ENCODE measurements at places on chromosomes 4 and X. TPM values are rescaled to one million over a fixed set of nuclear protein-coding genes. Genes with fewer than 3 reads are reported as not detected.

Gene UGT2B10
- not detected for total RNA-seq

Gene MSX1
- total RNA-seq: 3.9 TPM

Gene CXCL1
- total RNA-seq: 0.81 TPM

Gene OTC
- total RNA-seq: not detected

Gene MGARP
- 0.48 TPM for total RNA-seq

Gene C4orf54
- 0.73 TPM for total RNA-seq

GRCh38 chr4:75698162-75698962, 25.2 kb upstream of the G3BP2 start:
- DNase-seq: no peak

GRCh38 chrX:267771-268261, 13.4 kb upstream of the PLCXD1 start:
- peak; percentile 26 for DNase-seq

- DNase-seq: no peak
These were observed 161.0 kb upstream of the S100G start for GRCh38 chrX:16488959-16489358.

GRCh38 chr4:40933272-40934053, 183.7 kb downstream of the NSUN7 start:
- no peak for DNase-seq

GRCh38 chr4:55549888-55550287, 3.2 kb upstream of the CLOCK start:
- DNase-seq: no peak

DNA sequence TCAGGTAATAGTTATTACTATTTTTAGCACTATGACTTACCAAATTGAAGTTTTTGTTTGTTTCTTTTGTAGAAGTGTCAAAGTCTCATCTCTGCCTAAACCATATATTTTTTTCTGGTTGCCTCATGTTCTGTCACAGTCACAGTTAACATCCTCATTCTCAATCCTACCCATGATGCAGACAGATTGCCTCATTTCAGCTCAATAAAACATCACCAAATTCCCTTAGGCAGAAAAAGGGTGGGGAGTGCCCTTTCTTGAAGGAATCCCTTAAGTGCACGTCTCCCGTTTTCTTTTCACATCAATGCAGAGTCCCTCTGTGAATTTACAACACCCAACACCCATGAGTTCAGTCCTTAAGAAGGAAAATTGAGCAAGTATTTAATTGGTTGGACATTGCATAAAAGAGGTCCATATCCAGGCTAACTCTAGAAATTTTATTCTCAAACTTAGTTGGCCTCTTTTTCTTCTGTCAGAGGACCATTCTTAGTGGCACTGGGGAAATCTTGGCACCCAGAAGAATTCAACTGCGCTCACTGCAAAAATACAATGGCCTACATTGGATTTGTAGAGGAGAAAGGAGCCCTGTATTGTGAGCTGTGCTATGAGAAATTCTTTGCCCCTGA, 103.7 kb upstream of the BMPR1B start:
- no peak for DNase-seq

GRCh38 chr4:1604706-1605205, 79.4 kb downstream of the FAM53A start:
- no peak for DNase-seq

DNA sequence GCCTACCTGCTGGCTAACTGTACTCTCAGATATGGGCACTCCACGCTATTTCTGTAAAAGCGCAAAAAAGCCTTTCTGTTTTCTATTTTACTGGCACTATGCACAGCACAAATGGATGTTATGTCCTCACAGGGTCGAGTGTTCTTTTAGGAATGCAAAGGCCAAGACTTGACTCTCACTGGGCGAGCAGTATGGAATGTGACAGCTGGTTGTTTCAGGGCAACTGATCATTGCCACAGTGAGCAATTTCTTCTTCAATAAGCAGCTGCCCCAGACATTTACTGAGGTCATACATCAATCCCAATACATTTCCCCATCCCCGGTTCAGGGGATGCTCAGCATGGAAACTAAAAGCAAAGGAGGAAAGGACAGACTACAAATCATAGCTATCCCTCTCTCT, 58.2 kb downstream of the PDE5A start:
- DNase-seq: no peak

DNA sequence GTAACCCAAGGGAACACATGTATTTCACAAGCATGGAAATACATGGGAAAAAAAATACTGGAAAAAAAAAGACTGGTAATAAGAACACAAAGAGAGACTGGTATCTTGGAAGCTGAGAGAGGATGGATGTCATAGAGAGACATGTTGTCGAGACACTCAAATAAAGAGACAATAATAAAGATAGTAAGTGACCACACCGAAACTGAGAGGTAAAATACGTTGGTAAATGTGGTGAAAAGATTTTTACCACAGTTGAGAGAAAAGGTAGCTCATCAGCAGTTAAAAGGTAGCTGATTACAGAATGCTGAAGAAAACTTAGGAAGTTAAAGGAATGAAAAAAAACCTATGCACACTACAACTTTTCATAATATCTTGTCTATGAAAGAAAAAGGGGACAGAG, 81.1 kb downstream of the ARAP2 start:
- no peak for DNase-seq

DNA sequence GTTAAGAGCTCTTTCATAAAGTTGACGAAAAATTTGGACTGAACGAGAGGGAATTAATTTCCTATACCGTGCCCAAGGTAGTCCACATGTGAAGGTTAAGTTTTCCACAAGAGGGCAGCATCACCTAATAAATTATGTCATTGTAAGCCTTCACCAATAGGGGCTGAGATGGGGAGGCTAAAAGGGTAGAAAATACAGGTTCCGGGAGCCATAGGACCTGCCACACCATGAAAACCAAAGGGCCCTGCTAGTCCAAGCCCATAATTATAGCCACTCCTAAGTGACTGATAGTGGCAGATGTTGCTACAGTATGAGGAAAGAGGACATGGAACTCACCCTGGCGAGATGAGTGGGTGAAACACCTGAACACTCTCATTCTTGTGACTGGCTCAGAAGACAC, 122.2 kb downstream of the SHROOM4 start:
- DNase-seq: no peak

DNA sequence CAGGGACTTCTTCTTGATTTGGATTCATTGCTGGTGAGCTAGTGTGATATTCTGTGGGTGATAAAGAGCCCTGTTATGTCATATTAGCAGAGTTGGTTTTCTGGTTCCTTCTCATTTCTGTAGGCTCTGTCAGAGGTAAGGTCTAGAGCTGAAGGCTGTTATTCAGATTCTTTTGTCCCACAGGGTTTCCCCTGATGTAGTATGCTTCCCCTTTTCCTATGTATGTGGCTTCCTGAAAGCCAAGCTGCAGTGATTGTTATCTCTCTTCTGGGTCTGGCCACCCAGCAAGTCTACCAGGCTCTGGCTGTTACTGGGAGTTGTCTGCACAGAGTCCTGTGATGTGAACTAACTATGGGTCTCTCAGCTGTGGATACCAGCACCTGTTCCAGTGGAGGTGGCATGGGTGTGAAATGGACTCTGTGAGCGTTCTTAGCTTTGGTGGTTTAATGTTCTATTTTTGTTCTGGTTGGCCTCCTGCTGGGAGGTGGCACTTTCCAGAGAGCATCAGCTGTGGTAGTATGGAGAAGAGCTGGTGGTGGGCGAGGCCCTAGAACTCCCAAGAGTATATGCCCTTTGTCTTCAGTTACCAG, 373.7 kb downstream of the AR start:
- DNase-seq: no peak

DNA sequence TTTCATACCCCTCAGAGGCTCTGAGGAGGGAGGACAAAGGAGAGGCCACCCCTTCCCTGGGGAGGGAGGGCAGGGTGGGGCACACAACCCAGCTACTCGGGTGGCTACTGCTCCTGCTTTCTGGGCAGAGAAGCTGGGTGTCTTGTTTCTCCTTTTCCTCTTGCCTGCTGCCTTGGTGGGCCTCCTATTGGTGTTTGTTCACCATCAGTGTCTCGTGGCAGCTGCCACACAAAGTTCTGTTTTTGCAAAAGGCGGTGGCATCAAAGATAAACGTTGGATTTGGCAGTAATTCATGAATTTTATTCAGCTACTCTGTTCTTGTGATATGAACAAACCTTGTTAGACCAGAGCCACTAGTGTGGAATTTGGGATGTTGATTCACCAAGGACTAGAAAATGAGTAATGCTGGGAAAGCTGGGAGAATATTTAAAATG, 153.0 kb upstream of the SCML1 start:
- no peak for DNase-seq

GRCh38 chrX:2261831-2262667, 238.7 kb downstream of the DHRSX start:
- no peak for DNase-seq

DNA sequence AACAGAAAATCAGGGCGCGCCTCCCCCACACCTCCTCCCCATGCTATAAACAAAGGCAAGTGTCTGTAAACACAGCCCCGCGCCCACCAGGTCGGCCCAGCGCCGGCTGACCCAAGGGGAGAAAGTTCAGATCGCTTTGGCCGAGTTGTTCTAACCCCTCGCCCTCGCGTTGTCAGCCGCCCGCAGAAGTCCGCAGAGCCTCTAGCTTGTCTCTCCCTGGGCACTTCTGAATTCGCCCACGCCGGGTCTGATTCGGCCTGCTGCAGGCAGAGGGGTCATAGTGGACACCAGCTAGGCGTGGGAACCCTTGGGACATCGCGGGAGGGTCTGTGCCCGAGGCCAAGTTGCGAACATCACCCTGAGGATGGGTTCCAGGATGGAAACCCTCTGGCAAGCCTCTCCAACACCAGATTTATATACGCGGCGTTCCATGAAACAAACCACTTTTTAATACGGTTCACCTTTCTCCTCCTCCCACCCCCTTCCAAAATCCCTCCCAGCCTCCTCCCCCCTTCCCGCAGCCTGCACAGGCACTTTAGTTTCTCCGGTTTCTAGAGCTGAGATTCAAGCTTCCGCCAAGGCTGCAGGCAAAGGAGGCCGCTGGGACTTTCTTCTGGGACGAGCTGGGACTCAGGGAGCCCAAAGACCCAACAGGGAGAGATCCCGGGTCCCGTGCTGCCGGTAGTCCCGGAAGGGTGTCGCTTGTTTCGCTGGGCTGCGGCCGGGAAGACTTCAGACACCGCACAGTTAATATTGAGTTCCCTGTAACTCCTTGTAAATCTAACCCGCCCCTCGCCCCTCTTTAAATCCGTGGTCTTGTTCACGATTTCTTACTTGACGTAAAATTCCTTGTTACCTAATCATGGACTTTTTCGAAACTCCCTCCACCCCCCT, 4.7 kb downstream of the HAND2 start:
- DNase-seq: peak; percentile 57

- DNase-seq: no peak
These were observed 432.0 kb downstream of the GLUD2 start for GRCh38 chrX:121479406-121479805.

DNA sequence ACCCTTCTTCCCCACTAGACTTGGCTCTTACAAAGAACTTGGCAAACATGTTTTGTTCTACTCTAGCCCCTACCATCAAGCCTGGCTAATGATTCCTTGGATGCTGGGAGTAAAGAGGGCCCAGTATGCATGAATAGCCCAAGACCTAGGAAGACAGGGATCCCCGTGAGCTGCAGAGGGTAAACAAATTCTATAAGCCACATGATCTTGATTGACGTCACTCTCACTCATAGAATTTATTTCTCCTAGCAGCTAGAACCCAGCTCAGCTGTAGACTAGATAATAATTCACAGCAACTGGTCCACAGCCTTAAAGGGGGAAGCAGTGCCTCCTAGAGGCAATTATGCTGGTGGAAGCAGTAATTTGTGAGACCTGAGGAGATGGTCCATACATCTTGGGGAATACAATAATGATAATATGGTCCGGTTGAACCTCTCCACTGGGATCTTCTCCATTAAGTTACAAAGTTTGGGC, 16.1 kb upstream of the USO1 start:
- no peak for DNase-seq

GRCh38 chr4:14302021-14302420, 674.5 kb upstream of the BOD1L1 start:
- DNase-seq: no peak

DNA sequence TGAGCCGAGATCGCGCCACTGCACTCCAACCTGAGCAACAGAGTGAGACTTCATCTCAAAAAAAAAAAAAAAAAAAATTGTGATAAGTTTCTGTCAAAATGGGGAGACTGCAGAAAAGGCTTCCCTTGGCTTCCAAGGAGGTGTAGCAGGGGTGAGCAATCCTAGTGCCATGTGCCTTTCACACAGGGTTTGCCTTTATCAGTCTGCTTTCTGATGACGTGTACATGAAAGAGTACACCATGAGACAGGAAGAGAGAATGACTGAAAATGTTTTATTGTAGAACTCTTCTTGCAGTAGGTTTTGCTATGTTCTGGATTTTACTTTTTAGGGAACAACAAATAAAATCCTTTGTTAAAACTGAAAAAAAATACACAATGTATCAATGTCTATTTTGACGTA, 23.4 kb upstream of the ZFP42 start:
- DNase-seq: no peak

DNA sequence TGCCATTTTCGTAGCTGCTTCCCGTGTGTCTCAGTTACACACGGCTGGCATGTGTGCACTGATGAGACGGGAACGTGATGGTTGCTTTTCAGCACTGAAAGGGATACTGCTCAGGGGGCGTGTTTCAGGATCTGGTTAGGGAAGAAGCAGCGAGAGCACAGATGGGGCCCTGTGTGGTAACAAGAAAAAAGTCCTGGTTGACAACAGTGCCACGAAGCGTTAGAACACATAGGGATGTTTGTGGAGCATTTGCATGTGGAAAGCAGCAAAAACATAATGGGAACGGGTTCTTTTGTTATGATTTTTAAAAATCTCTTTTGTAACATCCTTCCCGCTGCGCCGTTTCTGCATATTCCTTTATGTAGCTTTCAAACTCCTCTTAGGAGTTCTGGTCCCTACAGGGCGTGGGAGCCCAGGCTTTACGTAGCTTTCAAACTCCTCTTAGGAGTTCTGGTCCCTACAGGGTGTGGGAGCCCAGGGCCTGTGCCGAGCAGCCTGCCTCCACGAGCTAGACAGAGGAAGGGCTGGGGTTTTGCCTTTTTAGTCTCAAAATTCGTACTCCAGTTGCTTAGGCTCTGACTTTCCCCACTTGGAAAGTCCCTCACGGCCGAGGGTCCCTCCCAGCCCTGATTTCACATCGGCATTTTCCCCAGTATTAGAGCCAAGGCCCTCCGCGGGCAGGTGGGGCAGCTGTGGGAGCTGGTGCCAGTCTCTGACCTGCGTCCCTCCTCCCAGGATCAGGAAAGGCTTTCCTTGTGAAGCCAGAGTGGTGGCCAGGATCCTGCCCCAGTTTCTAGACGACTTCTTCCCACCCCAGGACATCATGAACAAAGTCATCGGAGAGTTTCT, 11.0 kb upstream of the MSANTD1 start:
- DNase-seq: no peak

DNA sequence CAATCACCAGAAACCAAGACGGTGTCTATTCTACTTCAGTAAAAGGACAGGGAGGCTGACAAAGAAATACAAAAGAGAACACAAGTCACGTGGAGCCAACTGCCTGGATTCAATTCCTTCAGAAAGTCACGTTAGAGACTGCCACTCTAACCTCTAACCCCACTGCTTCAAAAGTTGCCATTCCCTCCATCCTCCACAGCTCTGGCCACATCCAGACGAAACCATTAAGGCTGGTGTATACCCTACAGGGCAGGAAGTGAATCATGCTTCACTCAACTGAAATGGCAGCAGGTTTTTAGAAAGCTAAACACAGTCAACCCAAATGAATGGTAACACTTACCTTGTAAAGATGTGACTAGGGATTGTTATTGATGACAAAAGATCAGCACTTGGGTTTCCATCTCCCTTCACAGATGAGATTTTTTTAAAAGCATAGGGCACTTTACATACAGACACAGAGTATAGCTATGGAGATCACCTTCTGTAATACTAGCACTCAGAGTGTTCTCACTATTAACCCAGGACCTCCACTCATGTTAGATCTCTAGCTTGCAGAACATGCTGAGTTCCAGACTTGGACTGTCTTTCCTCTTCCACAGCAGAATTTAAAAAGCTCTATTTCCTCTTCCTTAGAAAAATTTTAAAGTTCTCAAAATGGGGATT, 37.4 kb downstream of the MAML3 start:
- no peak for DNase-seq
